ENCODE measurements at places on chromosomes 16 and 17. TPM values are rescaled to one million over a fixed set of nuclear protein-coding genes. Genes with fewer than 3 reads are reported as not detected.
A peak's percentile ranks its signal among the peaks of the same experiment; 100 is the strongest.

DNA sequence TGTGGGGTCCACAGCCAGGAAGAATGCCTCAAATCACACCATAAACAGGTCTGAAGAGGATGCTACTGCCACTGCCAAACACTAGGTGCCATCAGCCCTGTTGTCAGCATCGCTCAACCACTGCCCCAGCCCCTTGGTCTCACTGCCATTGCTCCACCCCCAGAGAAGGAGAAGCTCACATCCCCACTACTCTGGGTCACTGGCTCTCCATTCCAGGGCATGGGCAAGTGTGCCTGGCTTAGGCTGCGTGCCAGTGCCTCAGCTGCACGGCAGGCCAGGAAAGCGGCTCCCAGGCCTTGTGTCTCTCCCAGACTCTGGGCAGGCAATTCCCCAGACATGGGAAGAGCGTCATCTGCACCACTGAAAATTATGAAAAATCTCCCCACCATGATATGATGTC, 1.2 kb upstream of the IGSF6 start:
- no peak for DNase-seq

The HS3ST3A1 gene
- total RNA-seq, result not detected

GRCh38 chr16:22428654-22429053, 54.2 kb upstream of the CDR2 start:
- DNase-seq, result no peak

DNA sequence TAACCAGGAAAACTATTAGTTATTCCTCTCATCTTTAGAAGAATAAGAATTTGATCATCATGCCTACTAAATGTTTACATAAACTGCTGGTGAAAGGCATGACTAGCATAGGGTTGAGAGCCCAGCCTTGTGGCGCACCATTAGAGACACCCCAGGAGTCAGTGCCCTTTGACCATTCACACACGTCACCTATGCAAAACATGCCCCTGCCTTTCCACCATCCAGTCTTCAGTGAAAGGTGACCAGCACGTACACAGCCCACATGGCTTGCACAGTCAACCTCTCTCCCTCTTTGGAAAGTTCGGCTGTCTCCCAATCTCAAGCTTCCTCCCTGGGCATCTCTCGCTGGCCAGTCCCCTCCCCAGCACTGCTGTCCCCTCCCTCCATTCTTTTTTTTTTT, 150.3 kb downstream of the ENGASE start:
- DNase-seq, result no peak

- peak; percentile 77 for DNase-seq
These were observed at the start of gene PSMB10 for GRCh38 chr16:67936124-67936879. PSMB10 (minus strand) TSS chr16:67936850; CDS start chr16:67936749, 101 bp downstream.

DNA sequence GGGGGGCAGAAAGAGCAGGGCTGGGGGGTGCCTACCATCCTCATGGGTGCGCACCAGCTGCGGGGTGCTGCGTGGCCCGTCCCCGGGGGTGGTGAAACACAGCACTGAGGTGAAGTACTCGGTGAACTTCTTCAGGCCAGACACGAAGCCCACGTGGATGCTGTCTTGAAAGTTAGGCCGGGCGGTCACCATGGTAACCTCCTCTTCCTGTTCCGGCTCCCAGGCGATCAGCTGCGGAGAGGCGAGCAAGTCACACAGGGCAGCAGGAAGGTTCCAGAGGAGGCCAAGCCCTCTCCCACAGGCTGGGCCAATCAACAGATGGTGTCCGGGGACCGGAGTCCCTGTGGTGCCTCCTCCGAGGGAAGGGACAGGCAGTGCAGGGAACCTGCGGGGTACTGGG, 90.1 kb upstream of the CDC42EP4 start:
- DNase-seq, result no peak

- DNase-seq, result no peak
These were observed 33.2 kb downstream of the ZNF750 start for GRCh38 chr17:82806645-82807044.

The CLEC18A gene
- 0.91 TPM for total RNA-seq

DNA sequence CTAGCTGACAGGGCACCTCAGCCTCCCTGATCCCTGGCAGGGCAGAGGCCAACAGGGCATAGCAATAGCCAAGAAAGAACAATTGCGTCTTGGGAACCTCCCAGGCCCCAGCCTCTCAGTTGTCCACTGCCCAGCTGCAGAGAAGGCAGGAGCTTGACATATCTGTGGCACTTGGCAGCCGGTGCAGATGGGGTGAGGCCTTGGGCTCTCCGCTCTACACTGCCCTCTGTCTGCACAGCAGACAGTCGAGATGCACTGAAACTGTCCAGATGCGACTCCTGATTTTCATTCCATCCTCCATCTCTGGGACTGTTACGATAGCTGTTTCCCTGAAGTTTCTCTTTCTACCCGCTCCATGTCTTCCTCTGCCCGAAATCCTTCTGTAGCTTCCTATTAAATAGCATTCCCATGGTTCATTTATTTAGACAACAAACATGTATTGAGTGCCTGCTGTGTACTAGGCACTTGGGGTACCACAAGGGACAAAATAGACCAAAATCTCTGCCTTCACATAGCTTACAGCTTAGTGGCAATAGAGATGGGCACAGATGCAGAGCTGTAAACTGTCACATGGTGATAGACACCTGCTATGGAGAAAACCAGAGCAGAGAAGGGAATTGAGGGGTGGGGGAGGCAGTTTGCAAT, 3.3 kb downstream of the POLR3E start:
- DNase-seq, result peak; percentile 59

GRCh38 chr17:68776451-68776850, 175.3 kb upstream of the FAM20A start:
- DNase-seq, result no peak

DNA sequence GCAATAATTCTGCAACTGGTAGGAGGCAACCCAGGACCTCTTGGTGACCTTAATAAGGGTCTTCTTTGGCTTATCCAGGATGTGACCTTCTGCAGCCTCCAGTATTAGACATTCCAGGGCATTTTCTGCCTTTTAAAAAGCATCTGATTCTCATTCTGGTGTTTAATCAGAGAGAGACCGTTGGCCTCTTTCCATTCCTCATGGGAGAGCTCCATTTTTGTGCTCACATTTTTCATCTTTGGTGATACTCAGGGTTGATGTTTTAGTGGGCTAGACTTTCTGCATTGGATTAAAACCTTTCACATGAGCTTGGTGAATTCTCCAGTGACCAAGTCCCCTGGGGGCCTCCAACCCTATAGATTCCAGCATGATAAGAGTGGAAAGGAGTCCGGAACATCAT, 150.2 kb upstream of the CACNG5 start:
- DNase-seq, result no peak

The SLFN14 gene
- not detected for total RNA-seq

DNA sequence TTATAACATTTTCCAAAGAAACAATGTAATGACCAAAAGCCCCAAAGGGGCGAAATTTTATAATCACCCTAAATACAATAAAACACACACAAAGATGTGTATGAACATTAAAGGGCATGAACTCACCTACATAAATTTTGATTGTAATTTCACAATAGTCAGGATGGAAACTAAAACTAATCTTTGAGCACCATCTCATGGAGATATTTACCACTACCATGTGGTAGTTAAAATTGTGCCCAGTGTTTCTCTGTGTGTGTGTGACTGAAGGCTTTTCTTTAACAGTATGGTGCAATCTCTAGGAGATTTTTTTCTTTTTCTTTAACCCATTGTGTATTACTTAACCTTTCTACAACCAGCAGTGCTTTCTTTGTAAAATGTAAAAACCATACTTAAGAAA, 19.7 kb upstream of the MEIOC start:
- DNase-seq, result no peak

- no peak for DNase-seq
These were observed 49.3 kb downstream of the GRB7 start for GRCh38 chr17:39787041-39787440.

Measured in activated naive CD8-positive, alpha-beta T cell treated with anti-CD3 and anti-CD28 coated beads, Interleukin-2, amount 10 ng/mL, durations not matched to agents 7 days and 5 days (primary cell).